Stimulated activated CD8-positive, alpha-beta memory T cell treated with anti-CD3 and anti-CD28 coated beads, Interleukin-15, amount 100 ng/mL, for 24 hours (primary cell): ENCODE measurements at places on chromosomes 1 and 21.

GRCh38 chr1:94396356-94397010 lies 21.7 kb upstream of the ABCD3 start:
- no peak for DNase-seq

- DNase-seq, result no peak
Observed at GRCh38 chr1:86942042-86942441, 27.6 kb downstream of the HS2ST1 start.

DNA sequence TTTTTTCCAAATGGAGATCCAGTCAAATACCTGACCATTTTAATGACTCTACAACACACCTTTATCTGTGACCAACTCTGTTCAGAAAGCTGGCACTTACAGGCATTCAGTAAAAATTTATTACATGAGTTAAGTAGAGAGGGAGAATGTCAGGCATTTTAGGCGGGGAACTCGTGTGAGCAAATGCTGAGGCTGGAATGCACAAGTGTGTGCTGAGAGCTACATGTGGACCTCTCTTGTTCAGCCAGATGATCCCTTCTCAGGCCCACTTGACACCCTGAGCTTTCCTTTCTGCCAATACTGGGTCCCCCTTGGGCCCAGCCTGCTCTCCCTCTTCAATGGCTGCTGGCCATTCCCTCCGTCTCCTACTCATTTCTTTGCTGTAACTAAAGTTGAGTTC lies 11.7 kb downstream of the PPIH start:
- DNase-seq, result no peak

GRCh38 chr1:221768444-221769066 lies 26.7 kb upstream of the DUSP10 start:
- no peak for DNase-seq

DNA sequence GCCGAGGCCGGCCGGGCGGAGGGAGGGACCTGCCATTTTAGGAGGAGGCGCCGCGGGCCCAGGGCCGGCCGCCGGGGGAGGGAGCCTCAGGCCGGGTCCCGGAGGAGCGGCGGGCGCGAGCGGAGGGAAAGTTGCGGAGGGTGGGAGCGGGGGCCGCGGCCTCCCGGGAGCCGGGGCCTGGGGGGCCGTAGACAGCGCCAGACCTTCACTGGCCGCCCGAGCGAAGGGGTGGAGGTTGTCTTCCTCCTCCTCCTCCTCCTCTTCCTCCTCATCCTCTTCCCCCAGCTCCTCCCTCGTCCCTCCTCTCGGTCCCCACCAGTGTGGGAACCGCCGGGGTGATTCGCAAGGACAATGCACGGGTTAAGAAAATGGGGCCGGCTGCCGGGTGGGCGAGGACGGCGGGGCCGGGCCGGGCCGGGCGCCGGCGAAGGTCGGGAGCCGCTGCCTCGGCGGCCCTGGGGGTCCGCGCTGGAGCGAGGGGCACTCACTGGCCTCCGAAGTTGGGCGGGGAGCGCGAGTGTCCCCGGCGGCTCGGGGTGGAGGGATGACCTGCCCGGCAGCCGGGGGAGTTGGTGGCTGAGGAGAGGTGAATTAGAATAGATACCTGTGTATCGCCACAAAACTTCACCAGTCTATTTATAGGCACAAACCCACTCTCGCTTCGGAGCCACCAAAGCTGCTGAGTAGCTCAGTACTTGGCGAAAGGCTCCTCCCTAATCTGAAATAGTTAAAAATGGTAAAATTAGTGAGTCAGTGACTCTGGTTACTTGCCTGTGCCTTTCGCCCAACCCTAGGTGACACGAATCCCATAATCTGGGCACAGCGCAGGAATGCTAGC lies 1.3 kb downstream of the DYRK1A start:
- no peak for DNase-seq

DNA sequence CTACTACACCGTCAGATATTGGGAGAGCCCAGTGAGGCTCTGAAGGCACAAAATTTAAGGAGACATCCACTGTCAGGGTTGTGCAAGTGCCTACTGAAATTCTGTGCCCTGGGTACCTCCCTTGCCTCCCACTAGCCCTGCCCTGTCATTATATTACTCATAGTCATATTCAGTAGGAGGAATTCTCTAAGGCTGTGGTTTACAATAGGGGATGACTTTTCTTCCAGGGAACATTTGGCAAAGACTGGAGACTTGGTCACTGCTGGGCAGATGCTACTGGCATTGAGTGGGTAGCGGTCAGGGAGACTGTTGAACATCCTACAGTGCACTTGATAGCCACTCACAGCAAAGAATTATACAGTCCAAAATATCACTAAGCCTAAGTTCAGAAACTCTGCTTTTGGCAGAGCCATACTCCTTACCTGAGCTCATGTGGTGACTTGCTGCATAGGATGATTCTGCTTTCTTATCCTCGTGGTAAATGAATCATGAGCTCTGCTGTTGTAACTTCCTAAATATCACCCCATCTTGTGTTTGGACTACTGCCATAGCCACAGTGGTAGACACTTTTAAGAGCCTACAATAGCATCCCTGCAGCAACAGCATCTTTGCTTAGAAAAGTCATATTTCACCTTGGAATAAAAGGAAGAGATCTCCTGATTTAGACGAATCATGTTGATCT lies 563.4 kb upstream of the PLXNA2 start:
- no peak for DNase-seq

DNA sequence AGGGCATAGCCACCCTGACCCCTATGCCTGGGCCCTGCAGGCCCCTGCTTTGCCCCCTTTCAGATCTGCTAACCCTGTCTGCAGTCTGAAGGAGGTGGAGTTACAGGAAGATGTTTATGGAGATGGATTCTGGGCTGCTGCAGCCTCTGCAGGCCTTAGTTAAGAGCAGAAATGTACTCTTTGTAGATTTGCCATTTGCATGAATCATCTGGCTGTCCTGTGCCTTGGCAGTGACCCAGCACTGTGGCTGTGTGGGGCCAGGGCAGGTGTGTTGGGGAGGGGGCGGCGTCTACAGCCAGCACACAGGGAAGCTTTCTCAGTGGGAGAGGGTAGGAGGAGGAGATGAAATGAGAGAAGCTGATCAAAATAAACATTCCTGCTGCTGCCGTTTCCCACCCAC lies 867.3 kb downstream of the PLA2G4A start:
- DNase-seq, result no peak

- DNase-seq, result no peak
Observed at GRCh38 chr21:44901391-44902074, 19.2 kb downstream of the ITGB2 start.

DNA sequence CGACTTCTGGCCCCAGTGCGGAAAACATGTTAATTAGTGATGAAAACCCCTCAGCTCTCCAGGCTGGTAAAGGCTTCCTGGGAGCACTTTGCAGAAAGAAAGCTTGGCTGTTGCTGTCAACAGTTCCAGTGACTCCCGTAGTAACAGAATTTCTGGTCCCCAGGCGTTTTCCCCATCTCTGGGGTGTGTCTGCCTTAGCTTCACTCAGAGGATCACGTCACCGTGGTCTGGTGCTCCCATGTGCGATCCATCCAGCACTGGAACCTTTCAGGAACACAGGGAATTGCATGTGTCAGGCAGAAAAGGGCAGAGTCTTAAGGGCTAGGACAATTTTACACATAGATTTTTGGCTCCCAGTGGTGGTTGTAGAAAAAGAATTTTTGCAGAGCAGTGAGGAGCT lies 470.4 kb upstream of the USP24 start:
- no peak for DNase-seq

DNA sequence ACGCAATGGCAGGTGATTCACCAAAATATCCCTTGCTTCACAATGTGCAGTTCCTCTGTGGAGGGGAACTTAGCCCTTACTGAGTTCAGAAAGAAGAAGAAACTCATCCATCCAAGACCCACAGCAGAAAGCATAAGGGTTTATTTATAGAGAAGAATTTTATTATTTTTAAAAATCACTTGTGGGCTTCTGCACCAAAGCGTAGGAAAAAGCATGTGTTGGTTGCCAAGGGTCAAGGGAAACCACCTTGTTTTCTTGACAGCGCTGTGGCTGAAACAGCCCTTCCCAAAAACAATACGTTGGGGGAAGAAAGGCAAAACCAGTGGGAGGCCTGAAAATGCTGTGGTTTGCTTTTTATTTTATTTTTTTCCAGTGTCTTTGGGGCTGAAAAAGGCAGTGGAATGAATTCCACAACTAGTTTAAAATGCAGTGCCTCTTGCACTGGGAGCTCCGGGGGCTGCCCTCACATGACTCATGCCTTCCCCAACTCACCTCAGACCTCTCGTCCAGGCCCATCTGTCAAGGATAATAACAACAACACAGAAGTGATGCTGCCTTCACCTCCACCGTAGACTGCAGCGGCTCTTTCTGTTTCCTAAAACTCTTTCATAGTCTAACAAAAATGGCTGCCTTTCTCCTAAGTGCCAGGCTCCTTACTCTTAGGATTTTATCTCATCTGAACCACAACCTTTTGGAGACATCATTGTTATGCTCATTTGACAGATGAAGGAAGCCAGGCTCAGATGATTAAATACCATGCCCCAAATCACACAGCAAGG lies 224.2 kb upstream of the JUN start:
- DNase-seq, result no peak

GRCh38 chr1:7596126-7596965 lies 174.8 kb upstream of the VAMP3 start:
- DNase-seq, result no peak

DNA sequence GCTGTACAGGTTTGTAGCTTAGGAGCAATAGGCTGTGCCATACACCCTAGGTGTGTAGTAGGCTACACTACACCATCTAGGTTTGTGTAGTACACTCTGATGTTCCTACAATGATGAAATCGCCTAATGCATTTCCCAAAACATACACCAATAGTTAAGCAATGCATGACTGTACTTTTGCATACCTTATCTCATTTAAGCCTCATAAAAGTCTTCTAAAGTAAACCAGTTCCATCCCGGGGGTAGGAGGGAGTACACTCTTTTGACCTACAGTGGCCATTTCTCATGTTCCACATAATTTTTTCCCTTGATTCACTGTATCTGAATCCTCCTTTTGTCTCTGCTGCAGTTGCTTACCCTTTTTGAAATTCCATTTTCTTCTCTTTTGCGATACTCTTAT lies 12.2 kb downstream of the TRMT13 start:
- no peak for DNase-seq

DNA sequence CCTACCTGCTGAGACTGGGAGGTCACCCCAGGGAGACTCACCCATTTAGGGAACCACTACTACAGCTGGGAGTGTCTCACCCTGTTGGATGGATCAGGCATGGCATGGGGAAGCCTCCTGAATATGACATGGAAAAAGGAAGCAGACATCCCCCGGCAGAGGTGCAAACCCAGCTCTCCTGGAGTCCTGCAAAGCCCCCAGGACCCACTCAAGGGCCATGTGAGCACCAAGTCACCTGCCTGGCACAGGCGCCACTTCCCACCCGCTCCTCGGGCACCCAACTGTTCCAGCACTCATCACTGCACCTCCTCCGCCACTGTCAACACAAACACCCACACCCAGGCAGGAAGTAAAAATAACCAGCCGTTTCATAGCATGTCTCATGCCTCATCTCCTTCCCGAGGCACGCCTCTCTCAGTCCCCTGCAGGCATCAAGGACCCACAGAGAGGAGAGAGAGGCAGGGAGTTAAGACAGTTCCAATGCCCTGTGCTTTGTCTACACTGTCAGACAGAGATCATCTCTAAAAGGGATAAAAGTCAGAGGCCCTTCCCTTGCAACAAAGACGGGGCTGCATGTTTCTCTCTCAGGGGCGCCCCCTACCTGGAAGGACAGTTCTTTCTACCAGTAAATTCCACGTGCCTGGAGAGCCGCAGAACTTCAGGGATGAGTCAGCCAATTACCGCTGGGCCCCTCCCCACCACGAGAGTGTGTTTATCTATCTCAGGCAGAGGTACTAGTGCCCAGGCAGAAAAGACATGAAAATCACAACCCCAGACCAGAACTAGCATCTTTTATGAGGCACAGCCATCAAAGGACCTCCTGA lies 150.1 kb upstream of the SOD1 start:
- peak; percentile 36 for DNase-seq

DNA sequence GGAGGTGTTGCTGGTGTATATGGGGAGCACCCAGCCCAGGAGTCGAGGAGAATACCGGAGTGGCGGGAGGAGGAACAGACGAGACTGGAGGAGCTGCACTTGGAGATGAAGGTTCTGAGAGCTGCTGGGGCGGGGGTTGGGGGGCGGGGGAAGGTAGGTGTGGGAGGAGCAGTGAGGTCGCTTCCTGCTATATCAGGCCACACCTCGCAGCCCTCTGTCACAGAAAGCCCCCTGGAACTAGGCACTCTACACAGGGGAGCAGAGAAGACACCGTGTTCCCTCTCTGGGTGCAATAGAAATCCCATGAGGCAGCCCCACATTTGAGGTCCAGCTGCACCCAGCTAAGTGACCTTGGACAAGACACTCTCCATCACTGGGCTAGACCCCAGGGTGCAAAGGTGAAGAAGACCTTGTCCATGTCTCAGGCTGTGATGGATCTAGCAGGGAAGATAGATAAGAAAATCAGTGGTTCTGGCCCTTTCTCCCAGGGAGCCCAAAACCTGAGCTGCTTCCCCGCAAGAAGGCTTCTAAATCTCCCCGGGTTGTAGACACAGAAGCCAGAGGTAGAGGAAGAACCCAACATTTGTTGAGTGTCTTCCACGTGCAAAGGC lies 155.8 kb upstream of the EDN2 start:
- no peak for DNase-seq

- DNase-seq, result no peak
Observed at GRCh38 chr21:37047079-37047478, 25.8 kb downstream of the PIGP start.

GRCh38 chr1:157691285-157691920 lies 9.2 kb downstream of the FCRL3 start:
- DNase-seq, result no peak
